CD4-positive, alpha-beta T cell treated with Interleukin-10 for 1 hour (primary cell): ENCODE measurements at places on chromosomes 13 and 19.

DNA sequence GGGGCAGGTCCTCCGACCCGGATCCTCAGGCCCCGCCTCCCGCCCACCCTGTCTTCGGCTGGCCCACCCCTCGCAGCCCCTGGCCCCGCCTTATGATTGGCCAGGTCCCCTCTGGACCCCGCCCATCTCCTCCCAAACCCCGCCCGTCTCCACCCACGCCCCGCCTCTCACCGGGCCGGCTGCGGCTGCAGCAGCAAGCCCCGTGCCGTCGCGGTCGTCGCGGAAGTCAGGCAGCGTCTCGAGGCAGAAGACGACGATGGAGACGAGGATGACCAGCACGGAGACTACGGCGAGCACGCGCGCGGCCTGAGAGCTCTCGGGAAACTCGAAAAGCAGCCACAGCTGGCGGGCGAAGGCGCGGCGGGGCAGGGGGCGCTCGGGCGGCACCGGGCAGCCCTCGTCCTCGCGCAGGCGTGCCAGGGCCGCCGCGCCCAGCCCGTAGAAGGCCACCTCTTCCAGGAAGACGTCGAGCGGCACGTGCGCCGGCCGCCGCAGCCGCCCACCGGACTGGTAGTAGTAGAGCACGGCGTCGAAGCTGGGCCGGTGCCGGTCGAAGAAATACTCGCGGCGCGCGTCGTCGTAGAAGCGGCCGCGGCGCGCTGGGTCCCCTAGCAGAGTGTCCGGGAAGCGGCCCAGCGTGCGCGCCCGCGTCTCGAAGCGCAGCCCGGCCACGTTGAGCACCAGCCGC, 495 bp downstream of the KCNA7 start:
- DNase-seq: peak; percentile 20

DNA sequence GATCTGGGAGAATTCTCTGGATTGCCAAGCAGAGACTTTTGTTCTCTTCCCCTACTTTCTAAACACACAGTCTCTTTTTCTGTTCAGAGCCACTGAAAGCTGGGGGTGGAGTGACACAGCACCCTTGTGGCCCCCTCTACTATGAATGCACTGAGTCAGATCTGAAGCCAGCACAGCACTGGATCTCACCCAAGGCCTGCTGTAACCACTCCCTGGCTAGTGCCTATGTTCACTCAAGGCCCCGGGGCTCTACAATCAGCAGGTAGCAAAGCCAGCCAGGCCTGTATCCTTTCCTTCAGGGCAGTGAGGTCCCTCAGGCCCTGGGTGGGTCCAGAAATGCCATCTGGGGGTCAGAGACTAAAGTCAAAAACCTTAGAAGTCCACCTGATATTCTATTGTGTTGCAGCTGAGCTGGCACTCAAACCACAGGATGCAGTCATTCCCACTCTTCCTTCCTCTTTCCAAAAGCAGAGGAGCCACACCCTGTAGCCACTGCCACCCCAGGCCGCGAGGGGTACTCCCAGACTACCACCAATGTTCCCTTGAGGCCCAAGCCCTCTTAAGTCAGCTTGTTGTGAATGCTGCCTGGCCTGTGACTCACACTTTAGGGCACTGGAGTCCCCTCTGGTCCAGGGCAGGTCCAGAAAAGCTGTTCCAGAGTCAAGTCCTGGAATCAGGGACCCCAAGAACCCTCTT, 110.1 kb upstream of the RXFP2 start:
- no peak for DNase-seq

- DNase-seq: no peak
These were observed 263.7 kb downstream of the DACH1 start for GRCh38 chr13:71603255-71603654.

DNA sequence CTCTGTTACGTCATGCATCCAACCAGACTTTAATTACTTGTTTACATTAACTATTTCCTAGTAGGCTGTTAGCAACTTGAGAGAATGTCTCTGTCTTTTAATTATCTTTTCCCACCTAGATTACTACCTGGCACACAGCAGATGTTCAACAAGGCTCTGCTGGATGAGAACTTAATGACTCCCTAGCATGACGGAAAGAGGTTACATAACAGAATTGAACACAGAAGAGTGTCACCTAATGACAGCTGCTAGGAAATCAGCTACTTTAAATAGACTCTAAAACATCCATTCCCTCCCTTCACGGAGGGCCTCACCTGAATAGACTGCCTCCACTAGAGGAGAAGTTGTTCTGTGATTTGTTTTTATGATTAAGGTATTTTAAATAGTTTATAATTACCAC, 110.8 kb downstream of the TEX29 start:
- DNase-seq: no peak

DNA sequence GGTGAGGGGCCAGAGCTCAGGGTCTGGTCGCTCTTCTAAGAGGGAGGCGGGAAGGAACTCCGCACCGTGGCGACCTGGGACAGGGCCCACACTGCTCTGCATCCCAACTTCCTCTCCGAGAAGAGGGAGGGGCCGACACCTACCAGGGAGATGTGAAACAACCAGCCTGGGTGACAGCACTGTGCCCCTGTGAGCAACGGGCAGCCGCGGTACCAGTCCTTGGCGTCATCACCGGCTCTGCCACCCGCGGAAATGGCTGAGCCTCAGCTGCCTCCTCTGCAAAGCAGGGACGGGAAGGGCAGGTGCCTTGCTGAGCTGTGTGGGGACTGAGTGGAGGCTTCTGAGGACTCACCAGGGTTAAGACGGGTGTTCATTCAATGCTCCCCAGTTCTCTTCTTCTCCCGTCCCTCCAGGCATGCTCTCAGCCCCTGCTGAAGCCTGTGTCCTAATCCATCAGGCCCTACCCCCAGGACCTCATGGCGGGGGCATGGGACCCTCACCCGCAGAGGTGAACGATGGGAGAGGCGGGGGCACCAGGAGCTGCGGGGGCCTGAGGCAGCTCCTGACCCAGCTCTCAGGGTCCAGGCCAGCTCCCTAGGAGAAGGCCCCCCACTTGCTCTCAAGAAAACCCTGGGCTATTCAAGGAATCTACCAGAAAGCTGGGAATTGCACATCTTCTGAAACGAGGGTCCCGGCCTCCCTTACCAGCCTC, 9.3 kb downstream of the ZNF787 start:
- DNase-seq: peak; percentile 39

DNA sequence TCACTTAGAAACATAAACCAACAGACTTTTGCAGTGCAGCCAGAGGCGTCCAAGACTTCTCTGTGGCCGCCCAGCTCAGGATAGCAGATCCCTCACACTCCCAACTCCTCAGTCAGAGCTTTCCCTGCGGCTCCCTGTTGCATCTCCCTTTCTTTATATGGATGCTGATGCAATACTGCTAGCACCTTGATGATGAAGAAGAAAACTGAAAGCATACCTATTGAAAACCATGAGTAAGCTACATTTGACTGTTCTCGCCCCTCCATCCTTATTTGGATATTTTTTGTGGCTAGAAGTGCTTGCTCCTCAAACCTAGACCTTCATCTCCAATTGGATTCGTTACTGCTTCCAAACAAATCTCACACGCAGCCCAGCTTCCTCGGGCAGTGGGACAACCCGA, 57.3 kb upstream of the UBL3 start:
- DNase-seq: no peak

GRCh38 chr19:4534836-4535658, at the start of gene PLIN5:
Gene PLIN5 (minus strand): TSS chr19:4535224. CDS start chr19:4534074, 1,150 bp downstream.
- peak; percentile 56 for DNase-seq

DNA sequence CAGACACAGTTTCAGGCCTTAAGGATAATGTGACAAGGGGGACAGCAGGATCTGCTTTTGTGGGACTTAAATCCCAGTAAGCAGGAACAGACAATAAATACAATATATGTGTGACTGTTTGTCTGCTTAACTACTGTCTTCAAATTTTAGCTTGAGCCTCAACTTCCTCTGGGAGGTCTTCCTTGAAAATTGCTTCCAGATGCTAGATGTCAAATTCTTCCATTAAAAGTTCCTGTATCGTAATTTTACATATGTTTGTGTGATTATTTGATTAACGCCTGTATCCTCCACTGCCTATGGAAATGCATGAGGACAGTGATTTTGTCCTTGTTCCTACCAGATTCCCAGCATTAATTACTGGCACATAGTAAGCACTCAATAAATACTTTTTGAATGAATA, 385.5 kb downstream of the NDFIP2 start:
- no peak for DNase-seq

DNA sequence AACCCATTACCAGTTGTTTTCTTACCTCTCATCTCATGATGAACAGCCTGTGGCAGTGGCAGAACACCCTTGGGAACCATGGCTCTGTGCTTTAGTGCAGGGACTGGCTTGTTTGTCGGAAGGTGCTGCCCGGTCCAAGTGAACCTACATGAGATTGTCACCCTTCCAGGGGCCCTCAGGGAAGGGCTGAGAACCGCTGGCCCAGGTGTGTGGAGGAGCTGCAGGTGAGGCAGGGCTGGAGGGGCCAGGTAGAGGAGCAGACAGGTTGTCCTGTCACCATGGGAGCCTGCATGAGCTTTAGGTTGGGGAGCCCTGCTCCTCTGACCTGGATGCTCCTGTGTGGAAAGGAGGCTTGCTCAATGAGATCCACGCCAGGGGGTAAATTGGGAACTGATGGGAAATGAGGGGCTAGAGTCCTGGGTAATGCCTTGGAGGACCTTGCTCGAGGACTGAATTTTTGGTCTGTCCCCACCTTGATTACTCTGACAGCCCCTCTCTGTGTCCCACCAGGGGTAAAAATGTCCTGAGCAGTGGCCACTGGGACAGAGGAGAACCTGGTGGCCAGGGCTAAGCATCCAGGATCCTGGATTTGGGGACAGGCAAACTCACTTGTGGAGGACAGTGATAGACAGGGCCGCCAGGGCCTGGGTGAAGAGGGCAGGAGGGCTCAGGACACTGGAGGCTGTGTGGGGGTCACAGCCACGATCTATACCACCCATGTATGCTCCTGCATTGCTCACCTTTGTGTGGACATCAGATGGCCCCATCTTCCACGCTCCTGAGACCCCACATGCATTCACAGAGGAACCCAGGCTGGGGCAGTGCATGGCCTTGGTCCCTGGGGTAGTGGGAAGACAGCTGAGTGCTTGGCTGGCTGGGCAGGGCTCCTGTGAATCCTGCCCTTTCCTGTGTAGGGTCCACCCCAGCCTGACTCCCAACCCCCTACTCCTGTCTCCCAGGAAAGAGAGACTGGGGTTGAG, 24.1 kb upstream of the CEACAM1 start:
- DNase-seq: no peak

DNA sequence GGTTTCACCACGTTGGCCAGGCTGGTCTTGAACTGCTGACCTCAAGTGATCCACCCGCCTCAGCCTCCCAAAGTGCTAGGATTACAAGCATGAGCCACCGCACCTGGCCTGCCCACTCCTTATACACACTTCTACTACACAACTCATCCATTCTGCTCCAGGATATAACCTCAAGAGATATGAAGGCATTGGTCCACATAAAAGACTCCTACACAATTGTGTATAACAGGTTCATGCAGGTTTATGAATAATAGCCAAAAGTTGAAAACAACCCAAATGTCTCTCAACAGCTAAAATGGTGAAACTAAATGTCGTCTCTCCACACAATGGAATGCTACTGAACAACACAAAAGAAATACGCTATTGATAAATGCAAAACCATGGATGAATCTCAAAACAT, 58.1 kb downstream of the INSR start:
- no peak for DNase-seq
